ENCODE measurements at places on chromosomes 6 and 20.

DNA sequence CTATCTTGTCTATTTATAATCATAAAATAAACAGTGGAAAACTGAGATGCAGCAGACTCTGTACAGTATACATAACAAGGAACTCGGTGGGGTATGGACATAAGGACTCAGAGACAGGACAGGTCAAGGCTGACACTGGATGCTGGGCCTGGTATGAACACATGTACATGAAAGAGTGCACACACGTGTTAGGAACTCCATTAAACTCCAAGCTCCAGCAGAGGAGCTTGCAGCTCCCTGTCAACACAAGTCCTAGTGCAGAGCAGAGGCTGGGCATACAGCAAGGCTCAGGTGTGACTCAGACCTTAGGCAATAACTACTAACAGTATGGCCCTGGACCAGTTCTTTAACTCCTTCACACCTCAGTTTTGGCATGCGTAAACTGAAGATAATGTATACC lies 17.1 kb downstream of the NAPB start:
- no peak for DNase-seq

GRCh38 chr6:17536586-17536985 lies 63.5 kb upstream of the FAM8A1 start:
- DNase-seq = no peak

- peak; percentile 56 for DNase-seq
Measured at GRCh38 chr6:36666826-36667591, 11.5 kb upstream of the CDKN1A start.

DNA sequence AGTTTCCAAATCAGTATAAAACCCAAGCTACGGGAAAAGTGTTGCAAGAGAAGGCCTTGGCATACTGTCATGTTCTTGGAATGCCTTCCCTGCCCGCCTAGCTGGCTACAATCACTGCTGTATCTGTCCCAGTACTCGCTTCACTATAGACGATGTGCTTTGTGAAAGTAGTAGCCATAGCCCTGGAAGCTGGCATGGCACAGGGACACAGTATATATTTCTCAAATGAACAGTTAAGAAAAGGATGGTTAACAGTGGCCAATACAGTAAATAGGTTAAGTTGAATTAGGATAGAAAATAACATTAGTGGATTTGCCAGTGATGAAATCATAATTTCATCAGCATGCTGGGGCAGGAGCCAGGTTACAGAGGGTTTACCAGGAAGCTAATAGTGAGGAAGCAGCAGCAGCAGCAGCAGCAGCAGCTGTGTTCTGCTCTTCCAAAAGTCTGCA lies 499.3 kb downstream of the CDKAL1 start:
- DNase-seq = no peak

DNA sequence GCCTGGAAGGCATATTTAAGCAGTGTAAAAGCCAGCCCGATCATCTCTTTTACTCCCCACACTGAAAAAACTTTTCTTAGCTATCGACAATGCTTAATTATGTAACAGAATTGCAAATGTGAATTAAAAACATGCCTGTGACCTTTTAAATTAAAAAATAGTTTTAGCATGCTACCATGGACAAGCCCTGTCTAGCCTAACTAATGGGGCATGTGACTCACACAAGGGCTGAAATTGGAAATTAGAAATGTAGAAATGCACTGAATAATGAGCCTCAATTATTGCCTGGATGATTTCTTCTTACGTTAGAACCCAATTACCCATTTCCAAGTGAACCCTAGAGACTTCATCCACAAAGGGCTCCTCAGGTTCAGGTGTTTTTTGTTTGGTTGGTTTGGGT lies 82.7 kb downstream of the SIM1 start:
- DNase-seq = no peak

DNA sequence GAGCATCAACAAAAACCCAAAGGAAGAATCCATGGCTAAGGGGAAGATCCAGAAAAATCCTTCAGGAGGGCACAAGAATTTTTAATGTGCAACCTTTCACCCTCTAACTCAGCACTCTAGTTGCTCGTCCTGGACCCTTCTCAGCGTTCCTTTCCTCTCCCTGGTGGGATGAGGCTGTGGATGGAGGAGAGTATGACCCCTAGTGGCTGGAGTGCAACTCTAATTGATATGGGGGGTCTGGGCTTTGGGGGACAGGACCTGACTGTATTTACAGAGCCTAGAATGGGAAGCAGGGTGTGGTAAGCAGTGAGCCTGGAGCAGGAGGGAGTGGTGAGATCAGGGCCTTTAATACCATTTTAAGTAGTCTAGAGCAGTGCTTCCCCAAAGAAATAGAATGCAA lies 83.9 kb upstream of the CEP85L start:
- DNase-seq = peak; percentile 42

DNA sequence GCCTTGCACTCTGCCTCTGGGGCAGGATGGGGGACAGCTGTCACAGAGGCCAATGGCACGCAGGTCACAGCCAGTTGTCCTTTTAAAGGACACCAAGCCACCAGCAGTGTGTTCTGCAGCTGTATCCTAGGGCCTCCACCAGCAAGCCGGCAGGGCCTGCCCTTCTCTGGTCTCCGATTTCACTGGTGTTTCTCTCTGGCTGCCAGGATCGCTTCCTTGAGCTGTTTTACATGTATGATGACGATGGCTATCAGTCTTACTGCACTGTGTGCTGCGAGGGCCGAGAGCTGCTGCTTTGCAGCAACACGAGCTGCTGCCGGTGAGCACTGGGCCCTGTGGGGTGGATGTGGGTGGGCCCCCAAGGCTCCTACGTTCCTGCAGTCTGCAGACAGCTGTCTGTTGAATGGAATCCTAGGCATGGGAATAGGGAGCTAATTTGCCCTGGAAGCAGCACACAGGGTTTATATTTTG lies 22.7 kb upstream of the MAPRE1 start:
- DNase-seq = no peak

DNA sequence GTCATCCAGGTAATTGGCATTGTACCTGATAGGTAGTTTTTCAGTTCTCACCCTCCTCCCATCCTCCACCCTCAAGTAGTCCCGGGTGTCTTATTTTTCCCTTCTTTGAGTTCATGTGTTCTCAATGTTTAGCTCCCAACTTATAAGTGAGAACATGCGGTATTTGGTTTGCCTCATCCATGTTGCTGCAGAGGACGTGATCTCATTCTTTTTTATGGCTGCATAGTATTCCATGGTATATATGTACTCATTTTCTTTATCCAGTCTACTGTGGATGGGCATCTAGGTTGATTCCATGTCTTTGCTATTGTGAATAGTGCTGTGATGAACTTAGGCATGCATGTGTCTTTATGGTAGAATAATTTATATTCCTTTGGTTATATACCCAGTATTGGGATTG lies 45.8 kb downstream of the RPRD1B start:
- no peak for DNase-seq

DNA sequence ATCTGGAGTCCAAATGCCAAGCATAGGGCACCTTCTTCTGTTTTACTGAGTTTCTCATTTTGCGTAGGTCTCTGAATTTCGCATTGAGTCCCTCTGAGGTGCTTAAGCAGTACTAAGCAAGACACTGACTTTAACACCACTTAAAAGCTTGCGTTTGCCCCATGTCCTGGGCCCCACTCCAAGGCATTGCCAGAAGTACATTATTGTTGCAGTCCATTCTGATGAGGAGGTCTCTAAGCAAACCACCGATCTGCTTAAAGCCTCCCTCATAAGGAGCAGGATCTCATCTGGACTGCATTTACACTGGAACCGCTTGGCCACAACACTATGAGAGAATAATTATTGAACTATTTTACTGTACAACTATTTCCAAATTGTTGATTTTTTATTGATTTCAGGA lies 16.3 kb downstream of the BMP2 start:
- DNase-seq = no peak

- DNase-seq = no peak
Measured at GRCh38 chr20:4304601-4305000, 289.2 kb upstream of the RNF24 start.

GRCh38 chr6:15956205-15957106 lies 172.4 kb upstream of the MYLIP start:
- no peak for DNase-seq

DNA sequence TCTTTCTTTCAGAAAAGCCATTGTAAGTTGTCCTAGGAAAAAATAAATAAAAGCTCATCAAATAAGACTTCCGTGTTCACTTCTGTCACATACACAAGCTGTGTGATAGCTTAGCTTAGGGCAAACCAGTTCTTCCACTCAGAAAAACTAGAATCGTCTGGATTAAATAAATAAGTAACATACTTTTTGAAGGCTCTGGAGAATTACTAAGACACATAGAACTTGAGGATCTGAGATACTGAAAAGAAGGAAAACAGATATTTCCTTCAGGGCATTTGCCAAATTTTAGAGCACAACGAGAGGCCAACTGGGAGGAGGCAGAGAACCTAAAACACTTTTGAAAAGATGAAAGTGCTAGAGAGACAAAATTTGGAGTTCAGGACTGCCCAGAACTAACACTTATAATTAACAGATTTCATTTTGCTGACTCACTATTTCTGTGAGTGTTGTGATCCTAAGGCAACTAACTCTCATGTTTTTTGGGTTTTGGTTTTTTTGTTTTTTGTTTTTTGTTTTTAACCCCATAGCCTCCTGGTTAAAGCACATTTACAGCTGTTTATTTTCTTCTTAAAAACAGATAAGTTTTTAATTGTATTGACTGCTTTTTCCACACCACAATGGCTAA lies 38.7 kb upstream of the THEMIS start:
- DNase-seq = no peak

DNA sequence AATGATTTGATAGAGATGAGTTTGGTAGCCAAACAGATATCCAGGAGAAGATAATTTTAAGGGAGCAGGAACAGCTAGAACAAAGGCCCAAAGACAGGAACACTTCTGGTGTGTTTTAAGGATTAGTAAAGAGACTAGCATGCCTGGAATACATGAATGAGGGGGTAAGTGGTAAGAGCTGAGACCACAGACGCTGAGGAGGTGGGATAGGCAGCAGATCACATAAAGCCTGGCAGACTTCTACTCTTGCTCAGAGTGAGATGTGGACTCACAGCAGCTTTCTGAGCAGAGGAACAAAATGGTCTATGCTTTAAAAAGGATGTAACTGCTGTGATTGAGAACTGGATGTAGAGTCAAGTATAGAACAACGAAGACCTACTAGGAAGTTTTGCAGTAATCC lies 100.1 kb downstream of the EPHA7 start:
- DNase-seq = no peak

GRCh38 chr6:46243754-46244153 lies 73.0 kb upstream of the ENPP5 start:
- DNase-seq = no peak

DNA sequence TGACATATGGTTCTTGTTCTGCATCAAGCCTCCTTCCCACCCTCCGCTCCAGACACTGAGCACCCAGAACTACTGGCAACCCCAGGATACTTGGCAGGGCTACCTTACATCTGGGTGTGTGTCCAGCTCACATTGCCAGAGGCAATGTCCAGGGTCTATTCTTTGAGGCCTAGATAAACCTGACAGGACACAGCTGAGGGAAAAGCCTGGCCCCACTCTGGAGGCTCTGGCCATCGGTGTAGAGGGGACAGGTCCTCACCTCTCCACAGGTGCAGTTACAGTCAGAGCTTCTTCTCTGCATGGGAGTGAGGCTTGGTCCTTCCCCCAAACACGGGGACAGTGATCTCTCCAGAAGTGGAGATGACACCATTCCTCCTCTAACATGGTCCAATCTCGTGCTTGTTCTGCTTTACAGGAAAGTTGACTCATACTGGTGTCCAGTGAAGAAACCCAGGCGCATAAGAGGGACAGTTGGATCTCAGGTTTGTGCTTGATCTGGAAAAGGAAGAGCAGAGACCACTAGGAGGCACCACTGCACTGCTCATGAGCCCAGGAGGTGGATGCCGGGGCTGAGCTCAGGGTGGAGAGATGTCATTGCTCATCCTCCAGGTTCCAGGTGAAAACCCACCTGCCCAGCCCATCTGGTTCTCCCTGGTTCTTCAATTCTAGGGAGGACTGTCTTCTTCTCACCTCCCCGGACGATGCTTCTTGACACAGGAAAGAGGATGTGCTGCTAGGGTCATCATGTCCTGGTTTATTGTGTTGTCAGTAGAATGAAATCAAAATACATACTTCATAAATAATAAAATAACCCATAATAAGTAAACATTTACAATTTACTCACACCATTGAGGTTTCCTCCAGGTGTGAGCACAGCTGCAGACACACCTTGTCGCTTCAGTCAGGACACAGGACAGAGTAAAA lies 14.7 kb downstream of the HLA-F start:
- DNase-seq = peak; percentile 65

- no peak for DNase-seq
Measured at GRCh38 chr6:99402448-99402847, 8.5 kb upstream of the COQ3 start.

All from HEK293T (cell line).